CD4-positive, CD25-positive, alpha-beta regulatory T cell (primary cell): ENCODE measurements at places on chromosomes 2 and 18. TPM values are rescaled to one million over a fixed set of nuclear protein-coding genes. Genes with fewer than 3 reads are reported as not detected.

DNA sequence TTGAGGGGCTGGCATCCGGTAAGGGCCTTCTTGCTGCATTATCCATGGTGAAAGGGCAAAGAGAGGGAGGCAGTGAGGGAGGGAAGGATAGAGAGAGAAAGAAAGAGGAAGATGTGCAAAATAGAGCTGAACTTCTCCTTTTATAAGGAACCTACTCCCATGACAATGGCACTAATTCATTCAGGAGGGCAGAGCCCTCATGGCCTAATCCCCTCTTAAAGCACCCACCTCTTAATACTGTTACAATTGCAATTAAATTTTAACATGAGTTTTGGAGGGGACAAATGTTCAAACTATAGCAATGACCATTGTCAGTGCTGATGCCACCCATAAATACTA is 60.2 kb downstream of the CXCR4 start:
- no peak for DNase-seq

GRCh38 chr2:101400048-101400447 is 12.7 kb upstream of the CREG2 start:
- no peak for DNase-seq

- no peak for DNase-seq
Observed at GRCh38 chr2:97935719-97936161, 60.0 kb downstream of the TMEM131 start.

DNA sequence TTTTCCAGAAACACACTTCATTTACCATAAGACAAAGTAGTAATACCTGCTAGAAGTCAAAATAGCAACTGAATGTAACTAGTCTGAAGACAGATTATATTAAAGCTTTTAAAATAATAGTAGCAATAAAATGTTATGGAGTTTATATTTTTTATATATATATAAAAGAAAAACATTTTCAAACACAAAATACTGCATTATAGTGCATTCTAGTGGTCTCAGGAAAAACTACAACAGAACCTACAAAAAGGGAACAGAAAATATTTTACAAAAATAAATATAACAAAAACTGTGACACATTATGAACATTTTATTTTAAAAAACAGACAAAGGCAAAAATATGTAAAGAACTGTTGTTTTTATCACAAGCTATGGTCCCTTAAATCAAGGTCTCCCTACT is 48.0 kb downstream of the STRN start:
- no peak for DNase-seq

DNA sequence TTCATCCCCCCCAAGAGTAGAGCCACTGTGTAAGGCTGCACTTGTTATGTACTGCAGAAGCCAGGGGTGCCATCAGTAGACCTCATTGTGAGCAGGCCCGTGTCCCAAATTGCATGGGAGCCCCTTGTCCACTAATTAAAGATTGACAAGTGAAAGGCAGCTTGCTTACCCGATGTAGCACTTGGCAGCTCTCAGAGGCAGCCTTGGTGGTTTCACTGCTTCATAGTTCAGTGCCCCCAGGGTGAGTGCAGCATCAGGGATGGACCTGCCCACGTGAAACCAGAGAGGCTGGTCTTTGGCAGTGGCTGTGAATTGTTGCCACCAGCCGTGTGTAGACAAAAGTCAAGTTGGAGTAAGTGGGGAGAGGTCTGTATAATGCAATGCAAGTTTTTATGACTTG is 13.3 kb downstream of the TUBB6 start:
- no peak for DNase-seq

The CNDP1 gene
- total RNA-seq: 0.15 TPM

The B3GNT2 gene
- total RNA-seq: 61.5 TPM

- peak; percentile 48 for DNase-seq
Observed at GRCh38 chr2:227106845-227107759, 56.9 kb downstream of the COL4A4 start.

The FZD7 gene
- 0.42 TPM for total RNA-seq

DNA sequence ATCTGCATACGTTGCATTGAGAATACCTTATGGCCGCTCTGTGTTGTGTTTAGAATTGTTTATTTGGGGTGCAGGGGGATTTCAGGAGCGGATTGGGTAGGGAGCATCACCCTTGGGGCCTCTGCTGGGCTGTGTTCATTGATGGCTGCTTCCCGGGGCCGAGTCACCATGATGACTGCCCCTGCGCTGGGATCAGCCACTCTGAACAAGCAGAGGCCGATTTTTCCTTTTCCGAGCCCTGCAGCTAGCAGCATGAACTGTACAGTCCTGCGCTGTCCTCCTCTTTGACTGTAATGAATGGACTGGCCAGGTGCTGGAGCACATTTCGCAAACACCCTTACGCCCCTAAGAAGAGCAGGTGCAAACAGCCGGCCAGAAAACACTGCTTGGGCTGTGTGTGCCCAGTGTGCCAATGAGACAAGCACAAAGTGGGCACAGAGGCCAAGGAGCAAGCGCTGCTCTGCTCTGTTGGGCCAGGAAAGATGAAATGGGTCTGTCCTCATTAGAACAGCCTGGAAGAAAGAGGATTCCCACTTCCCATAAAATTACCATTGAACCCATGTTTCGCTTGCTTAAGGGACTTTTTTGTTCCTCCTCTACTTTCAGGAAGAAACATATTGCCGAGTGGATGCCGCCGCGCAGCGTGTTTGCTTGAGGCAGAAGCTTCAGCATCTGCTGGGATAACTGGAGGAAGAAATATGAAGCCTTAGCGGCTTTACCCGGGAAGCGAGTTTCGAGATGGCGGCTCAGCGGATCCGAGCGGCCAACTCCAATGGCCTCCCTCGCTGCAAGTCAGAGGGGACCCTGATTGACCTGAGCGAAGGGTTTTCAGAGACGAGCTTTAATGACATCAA is 82.7 kb downstream of the SH3BP4 start:
- DNase-seq: no peak

- no peak for DNase-seq
Observed at GRCh38 chr18:32760391-32760790, 12.4 kb downstream of the KLHL14 start.

DNA sequence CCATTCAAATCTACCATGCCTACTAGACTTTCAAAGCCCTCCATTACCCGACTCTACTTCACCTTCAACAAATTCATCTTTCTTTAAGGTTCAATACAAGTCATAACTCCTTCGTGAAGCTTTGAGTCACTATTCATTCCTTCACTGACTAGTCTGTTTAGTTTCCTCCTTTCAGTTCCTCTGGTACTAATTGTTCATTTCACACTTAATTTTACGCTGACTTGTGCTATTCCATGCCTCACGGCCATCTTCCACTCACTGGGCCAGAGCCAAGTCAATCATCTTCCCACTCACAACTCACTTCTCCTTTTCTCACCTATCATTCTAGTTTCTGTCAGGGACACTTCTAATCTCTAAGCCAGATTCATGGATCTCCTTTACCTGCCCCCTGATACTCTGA is 136.2 kb downstream of the MTX2 start:
- DNase-seq: no peak

DNA sequence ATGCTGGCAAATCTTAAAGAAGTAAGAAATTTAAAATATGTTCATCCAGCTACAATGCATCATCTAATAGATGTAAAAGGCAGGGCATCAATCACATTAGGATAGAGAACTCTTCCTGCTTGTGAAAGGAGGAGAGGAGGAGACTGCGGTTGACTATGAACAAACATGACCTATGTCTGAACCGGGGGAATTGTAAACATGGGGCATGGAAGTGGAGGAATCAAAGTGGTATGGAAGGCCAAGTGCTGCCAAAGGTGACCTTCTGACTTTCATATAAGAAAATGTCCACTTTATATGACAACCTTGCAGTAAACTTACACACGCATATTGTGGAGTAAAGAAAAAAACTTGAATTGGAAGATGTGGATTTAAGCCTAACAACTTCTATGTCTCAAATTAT is 20.0 kb upstream of the SLC8A1 start:
- no peak for DNase-seq

The COL3A1 gene
- not detected for total RNA-seq

GRCh38 chr18:364256-364826 is 96.5 kb upstream of the THOC1 start:
- no peak for DNase-seq

DNA sequence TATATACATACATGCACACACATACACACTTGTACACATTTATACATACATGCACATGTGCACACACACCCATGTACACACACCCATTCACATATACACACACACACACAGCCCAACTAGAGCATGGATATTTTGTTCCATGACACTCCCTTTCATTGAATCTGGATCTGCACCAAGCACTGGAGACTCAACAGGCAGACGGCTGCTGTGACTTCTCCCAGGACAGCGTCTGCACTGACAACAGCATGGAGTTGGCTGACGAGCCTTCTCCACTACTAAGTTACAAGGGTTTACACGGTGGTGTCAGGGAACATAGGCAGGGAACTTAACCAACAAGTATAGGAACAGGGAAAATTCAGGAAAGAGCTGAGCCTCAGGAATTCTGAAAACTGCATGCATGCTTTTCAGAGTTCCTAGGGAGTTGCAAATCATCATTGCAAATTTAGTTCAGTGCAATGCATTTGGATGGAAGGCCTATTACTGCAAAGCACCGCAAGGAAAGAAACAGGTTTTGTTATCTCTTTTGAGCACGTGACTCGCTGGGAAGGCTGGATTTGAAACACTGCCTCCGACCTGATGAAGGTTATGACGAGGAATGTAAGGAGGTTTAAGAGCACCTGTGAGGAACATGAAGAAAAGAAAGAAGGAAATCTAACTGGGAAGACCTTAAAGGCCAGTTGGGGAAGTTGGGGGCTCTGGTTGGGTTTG is 35.9 kb downstream of the TMEM18 start:
- no peak for DNase-seq

GRCh38 chr18:44170208-44170880 is 510.3 kb upstream of the SETBP1 start:
- DNase-seq: no peak

- no peak for DNase-seq
Observed at GRCh38 chr2:25383806-25384205, 42.1 kb upstream of the DNMT3A start.

GRCh38 chr2:128416806-128417205 is 98.1 kb upstream of the HS6ST1 start:
- no peak for DNase-seq

The DRC1 gene
- total RNA-seq: not detected

GRCh38 chr18:4203568-4204437 is 251.3 kb downstream of the DLGAP1 start:
- DNase-seq: no peak

The TMEM214 gene
- total RNA-seq: 43.3 TPM

The IL36G gene
- not detected for total RNA-seq

GRCh38 chr2:61326423-61326822 is 144.5 kb downstream of the USP34 start:
- DNase-seq: no peak

- DNase-seq: no peak
Observed at GRCh38 chr2:113822087-113822815, 65.8 kb upstream of the SLC35F5 start.

GRCh38 chr18:59961070-59961469 is 61.3 kb downstream of the PMAIP1 start:
- peak; percentile 34 for DNase-seq

DNA sequence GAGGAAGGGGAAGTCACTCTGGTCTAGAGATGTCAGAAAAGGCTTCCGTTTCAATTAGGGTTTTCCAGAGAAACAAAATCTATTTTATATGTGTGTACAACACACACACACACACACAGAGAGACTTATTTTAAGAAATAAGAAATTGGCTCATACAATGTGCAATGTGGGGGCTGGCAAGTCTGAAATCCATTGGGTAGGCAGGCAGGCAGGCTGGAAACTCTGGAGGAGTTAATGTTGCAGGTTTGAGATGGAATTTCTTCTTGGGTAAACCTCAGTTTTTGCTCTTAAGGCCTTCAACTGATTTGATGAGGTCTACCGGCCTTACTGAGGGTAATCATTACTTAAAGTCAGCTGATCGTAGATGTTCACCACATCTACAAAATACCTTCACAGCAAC is 62.6 kb downstream of the MDH1 start:
- DNase-seq: no peak

The HOXD12 gene
- not detected for total RNA-seq

The RPS27A gene
- 1,249 TPM for total RNA-seq

- DNase-seq: no peak
Observed at GRCh38 chr18:10111191-10111590, 197.4 kb downstream of the VAPA start.

The GPR45 gene
- total RNA-seq: not detected

GRCh38 chr2:45864121-45864520 is 212.6 kb downstream of the PRKCE start:
- DNase-seq: no peak

DNA sequence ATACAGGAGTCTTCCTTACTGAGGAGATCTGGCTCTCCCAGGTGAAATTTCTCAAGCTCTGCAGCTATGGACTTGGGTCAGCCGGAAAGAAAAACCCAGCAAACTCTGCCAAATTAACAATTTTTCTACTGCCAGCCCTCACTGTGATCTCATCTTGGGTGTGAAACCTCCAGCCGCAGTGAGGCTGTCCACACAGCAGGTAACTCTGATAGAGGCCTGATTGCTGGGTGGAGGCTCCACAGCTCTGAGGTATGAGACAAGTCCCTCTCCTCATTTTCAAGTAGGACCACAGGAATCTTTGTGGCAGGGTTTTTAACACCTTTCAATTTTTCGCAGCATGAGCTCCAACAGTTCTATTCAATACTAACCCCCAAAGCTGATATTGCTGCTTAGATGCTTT is 430.6 kb upstream of the RAB6C start:
- DNase-seq: no peak

- no peak for DNase-seq
Observed at GRCh38 chr2:122565364-122565763, 809.9 kb downstream of the TSN start.

The FBXO15 gene
- total RNA-seq: not detected

- DNase-seq: no peak
Observed at GRCh38 chr2:55923091-55923981, at the start of gene EFEMP1. Gene EFEMP1 (minus strand): TSS chr2:55923782. CDS start chr2:55922440, 1,342 bp downstream.

- DNase-seq: no peak
Observed at GRCh38 chr2:118055512-118056164, 32.6 kb upstream of the INSIG2 start.

The TIA1 gene
- total RNA-seq: 90.9 TPM

- no peak for DNase-seq
Observed at GRCh38 chr2:72982219-72982618, 64.9 kb downstream of the EMX1 start.

- DNase-seq: peak; percentile 66
Observed at GRCh38 chr2:47070920-47071824, 83.9 kb downstream of the STPG4 start.

The TTR gene
- total RNA-seq: not detected

DNA sequence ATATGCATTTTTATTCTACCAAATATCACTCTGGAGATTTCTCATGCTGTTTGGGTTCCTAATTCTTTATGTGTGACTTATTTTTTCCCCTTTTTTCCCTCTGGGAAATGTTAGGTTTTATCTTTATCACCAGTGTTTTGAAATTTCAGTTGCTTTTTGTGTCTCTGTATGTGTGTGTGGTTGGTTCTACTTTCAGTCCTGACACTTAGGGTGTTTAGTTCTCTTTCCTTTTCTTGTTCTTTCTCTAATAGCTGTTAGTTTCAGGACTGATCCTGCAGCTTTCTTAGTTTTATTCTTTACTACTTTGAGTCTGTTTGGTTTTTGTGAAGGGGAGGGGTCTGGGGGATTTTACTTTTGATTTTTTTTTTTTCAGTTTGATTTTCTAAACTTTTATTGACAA is 23.1 kb downstream of the PPM1B start:
- no peak for DNase-seq

GRCh38 chr2:27379836-27380625 is 503 bp downstream of the ZNF513 start:
- peak; percentile 49 for DNase-seq
